Right renal cortex interstitium (tissue), 3 donors: ENCODE measurements at places on chromosomes 1 and 21. TPM values are rescaled to one million over a fixed set of nuclear protein-coding genes. Genes with fewer than 3 reads are reported as not detected.

GRCh38 chr1:19815801-19816736, 986 bp upstream of the RNF186 start:
- DNase-seq, result no peak

Gene SLC66A1
- 9.4 TPM for polyA plus RNA-seq

DNA sequence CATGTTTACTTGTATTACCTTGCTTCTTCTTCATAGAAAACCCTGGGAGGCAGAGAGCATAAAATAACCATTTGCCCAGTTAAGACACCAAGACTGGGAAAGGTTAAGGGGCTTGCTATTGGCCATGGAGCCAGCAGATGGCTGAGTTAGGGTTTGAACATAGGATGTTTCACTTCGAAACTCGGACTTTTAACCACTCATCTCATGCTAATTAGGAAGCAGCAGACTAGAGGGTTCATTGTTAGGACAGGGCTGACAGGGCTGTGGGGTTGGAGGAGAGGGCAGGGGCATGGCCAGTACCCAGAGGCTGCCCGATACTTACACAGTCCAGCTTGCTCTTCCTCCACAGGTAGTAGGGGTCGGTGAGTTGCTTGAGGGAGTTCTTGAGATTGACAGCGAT, 17.0 kb downstream of the SLC26A9 start:
- no peak for DNase-seq

DNA sequence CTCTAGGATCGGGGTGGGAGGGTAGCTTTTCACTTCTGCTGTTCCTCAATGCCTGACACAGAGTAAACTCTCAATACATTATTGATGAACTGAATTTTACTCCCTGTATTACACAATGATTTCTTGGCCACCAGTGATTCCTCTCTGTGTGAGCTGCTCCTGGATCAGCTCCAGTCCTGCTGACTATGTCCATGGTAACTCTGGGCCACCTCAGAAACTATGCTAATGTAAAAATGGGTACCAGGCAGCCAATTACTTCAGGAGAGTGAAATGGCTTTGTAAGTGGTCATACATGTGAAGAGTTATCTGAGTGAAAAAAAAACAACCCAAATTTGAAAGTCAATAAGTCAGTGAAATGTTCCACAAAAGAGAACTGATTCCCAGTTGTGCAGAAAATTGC, 311.0 kb downstream of the KCNH1 start:
- no peak for DNase-seq

GRCh38 chr1:200053091-200053490, 25.6 kb downstream of the NR5A2 start:
- no peak for DNase-seq

DNA sequence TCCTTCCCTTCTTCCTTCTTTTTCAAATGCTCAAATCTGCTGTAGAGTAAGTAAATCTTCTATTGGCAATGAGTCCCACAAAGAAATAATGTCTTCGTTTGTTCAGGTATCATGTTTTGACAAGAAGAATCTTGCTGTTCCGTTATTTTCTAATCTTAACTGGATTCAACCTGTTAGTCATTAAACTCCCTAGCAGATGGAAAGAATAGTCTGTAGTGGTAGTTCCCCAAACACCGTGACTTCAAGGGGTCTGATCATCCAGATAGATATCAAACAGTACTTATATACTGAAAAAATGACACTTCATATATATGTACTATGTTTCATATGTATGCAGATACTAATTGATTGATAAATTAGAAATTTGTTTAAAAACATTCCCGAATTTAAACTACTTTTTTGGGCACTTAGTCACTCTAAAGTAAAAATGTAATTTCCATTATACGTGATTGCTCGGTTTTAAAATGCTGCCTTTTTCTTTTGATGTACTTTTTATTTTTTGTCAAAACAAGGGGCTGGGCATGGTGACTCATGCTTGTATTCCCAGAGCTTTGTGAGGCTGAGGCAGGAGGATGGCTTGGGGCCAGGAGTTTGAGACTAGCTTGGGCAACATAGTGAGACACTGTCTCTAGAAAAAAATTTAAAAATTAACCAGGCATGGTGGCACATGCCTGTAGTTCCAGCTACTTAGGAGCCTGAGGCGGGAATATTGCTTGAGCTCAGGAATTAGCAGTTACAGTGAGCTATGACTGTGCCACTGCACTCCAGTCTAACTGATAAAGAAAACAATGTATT, 335.7 kb upstream of the SNX7 start:
- no peak for DNase-seq
